Metanephros (tissue), 2 donors: ENCODE measurements at places on chromosomes 3 and 15. TPM values are rescaled to one million over a fixed set of nuclear protein-coding genes. Genes with fewer than 3 reads are reported as not detected.

FBXL2 gene
- 25.0 TPM for total RNA-seq

XXYLT1 gene
- total RNA-seq, result 28.6 TPM

RTP3 gene
- total RNA-seq, result not detected

PLCB2 gene
- 14.3 TPM for total RNA-seq

PP2D1 gene
- not detected for total RNA-seq

MEGF11 gene
- 1.8 TPM for total RNA-seq

CX3CR1 gene
- total RNA-seq, result 5.3 TPM

CCNB2 gene
- total RNA-seq, result 15.1 TPM

RPP25 gene
- 3.0 TPM for total RNA-seq

MYO5C gene
- total RNA-seq, result 21.8 TPM

LAMB2 gene
- total RNA-seq, result 537 TPM

TUBGCP5 gene
- total RNA-seq, result 21.4 TPM

SRGAP3 gene
- 30.8 TPM for total RNA-seq

LYZL4 gene
- not detected for total RNA-seq

RAB5A gene
- 72.7 TPM for total RNA-seq

CD80 gene
- 0.18 TPM for total RNA-seq

WNT7A gene
- not detected for total RNA-seq

ALDH1A3 gene
- total RNA-seq, result 8.0 TPM
